GM23248 (cell line): ENCODE measurements at places on chromosomes 7 and 10. TPM values are rescaled to one million over a fixed set of nuclear protein-coding genes. Genes with fewer than 3 reads are reported as not detected.
A peak's percentile ranks its signal among the peaks of the same experiment; 100 is the strongest.

The ZNF22 gene
- total RNA-seq = 14.0 and 15.5 TPM in 2 replicates

The KNDC1 gene
- total RNA-seq = 0.54 and 0.76 TPM in 2 replicates

DNA sequence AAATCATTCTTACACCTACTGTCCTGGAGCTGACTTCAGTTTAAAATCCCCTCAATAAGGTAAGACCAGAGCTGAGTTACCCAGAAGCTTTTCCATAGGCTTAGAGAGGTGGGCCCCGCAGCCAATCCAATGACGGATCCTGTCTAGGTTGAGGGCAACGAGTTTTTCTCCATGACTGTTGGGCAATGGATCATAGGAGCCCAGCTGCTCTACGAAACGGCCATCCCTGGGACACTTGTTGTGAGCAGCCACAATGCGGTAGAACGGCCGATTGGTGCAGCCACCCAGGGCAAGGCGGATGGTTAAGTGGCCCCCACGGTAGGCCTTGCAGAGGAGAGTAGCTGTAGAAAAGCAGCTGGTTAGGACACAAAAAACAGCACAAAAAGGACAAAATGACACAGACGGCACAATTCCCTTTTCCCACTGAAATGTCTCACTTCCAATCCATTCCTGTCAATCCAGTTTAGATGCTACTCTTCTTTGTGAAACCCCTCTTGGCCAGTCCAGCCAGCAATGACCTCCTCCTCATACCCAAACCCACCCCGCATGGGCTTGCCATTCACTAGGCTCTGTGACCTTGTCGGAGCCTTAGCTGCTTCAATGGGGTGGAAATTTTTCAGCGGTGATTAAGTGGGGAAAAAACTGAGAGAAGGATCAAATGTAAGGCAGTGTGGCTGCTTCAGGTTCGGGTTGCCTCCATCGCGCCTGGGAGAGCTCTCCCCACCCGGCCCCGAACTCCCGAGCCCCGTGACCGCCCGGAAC is 580 bp downstream of the MRPS16 start:
- H3K36me3 ChIP-seq = no peaks in the 10 kb centered on the region; the same call in 1 of the 2 replicates
- H3K4me1 ChIP-seq = peaks cover 18% of the 10 kb centered on the region; the same call in 1 of the 2 replicates
- H3K4me3 ChIP-seq = peak overlapping the region; percentile 96
- H3K27me3 ChIP-seq = no peaks in the 10 kb centered on the region
- H3K27ac ChIP-seq = peak overlapping the region; percentile 89
- DNase-seq = peak; percentile 95

DNA sequence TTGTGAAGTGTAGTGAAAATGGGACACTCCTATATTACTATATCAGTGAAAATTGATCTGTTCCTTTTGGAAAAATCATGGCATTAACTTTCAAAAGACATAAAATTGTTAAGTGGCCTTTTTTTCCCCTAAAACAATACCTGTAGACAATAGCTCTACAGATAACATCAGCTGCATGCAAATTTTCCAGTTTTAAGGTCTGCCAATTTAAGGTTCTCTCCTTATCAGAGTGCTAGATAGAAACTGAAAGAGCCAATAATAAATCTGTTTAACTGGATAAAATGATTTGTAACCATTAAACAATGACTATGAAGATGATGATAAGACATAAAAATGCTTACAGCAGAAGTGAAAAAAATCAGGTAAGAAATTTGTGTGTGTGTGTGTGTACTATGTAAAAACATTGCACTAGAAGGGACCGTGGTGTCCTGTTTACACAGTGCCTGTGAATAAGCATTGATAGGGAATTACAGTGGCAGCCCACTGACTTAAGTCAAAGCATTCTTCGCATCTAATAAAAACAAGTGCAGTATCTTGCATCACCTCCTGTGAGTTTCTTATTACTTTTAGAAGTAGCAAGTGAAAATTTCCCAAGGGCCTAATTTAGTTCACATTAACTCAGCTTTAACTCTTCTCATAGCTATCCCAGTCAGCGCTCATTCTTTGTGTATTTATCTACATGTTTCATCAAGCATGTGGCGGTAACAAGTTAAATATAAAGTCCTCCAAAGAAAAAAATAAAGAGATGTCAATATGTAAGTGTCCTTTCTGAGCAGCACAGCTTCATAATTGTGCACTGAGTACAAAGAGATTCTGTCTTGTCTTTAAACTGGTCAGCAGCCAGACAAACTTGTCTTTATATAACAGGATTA is 261.9 kb downstream of the ARL4A start:
- no peak overlapping the region for H3K27ac ChIP-seq
- DNase-seq = no peak
- H3K4me3 ChIP-seq = no peak overlapping the region
- no peaks in the 10 kb centered on the region for H3K27me3 ChIP-seq
- no peaks in the 10 kb centered on the region for H3K4me1 ChIP-seq

DNA sequence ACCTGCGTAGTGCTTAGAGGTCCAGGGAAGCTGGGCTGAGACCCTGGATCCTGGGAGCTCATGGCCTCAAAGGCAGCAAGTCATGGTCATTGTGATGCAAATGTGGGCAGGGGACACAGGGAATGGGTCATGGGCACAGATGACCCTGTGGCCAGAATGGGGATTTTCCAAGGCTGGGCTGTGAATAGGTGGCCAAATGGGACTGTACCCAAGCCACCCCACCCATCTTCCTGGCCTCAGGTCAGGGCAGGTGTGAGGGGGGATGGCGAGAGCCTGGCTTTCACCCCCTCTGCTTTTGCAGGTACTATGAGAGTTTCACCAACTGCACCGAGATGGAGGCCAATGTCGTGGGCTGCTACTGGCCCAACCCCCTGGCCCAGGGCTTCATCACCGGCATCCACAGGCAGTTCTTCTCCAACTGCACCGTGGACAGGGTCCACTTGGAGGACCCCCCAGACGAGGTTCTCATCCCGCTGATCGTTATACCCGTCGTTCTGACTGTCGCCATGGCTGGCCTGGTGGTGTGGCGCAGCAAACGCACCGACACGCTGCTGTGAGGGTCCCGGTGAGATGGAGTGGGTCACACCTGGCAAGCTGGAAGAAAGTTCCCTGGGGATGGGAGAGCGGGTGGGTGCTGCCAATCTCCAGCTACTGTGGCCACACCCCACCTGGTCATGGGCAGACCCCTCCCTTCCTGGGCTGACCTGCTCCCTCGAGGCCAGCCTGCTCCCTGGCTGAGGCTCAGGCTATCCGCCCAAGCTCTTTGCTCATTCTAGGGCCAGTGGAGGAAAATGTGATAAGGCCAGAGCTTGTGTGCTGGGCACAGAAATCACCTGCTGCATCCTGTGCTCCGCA is 25.5 kb downstream of the RAMP3 start:
- H3K36me3 ChIP-seq = no peaks in the 10 kb centered on the region
- no peak overlapping the region for H3K4me3 ChIP-seq
- H3K27me3 ChIP-seq = no peaks in the 10 kb centered on the region; the same call in 1 of the 2 replicates
- H3K27ac ChIP-seq = no peak overlapping the region
- DNase-seq = no peak

- peak; percentile 66 for DNase-seq
- H3K4me1 ChIP-seq = peaks cover 41% of the 10 kb centered on the region
- H3K36me3 ChIP-seq = no peaks in the 10 kb centered on the region
- no peaks in the 10 kb centered on the region for H3K27me3 ChIP-seq
- H3K27ac ChIP-seq = peak overlapping the region; percentile 69
These were observed 9.6 kb downstream of the ETV1 start for GRCh38 chr7:13979671-13980435.

- H3K36me3 ChIP-seq = no peaks in the 10 kb centered on the region
- no peaks in the 10 kb centered on the region for H3K27me3 ChIP-seq
- no peak for DNase-seq
- H3K4me1 ChIP-seq = no peaks in the 10 kb centered on the region
- H3K27ac ChIP-seq = no peak overlapping the region
These were observed 13.2 kb downstream of the TLL2 start for GRCh38 chr10:96500519-96500918.

DNA sequence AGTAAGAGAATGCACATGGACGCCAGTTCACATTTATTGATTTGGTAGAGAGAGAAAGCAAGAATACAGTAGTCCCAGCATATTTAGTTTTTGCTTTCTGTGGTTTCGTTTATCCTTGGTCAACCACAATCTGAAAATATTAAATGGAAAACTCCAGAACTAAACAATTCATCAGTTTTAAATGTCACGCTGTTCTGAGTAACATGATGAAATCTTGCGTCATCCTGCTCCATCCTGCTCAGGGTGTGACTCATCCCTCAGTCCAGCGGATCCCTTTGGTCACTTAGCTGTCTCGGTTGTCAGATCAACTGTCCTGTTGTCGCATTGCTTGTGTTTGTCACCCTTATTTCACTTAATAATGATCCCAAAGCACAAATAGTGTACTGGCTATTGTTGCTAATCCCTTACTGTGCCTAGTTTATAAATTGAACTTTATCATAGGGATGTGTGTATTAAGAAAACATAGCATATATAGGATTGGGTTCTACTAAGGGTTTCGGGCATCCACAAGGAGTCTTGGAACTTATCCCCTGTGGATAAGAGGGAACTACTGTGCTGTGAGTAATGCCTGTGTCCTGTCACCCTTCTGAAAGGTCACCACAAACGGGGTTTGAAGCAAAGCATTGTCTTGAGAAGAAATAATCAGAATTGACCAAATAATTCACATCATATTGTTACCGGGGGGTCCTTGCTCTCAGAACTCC is 73.6 kb downstream of the OTUD1 start:
- 0 out of 2 replicates have a peak, but pooled peaks cover 6% of the 10 kb centered on the region for H3K4me1 ChIP-seq
- no peak overlapping the region for H3K27ac ChIP-seq
- H3K27me3 ChIP-seq = no peaks in the 10 kb centered on the region; the same call in 1 of the 2 replicates
- H3K36me3 ChIP-seq = no peaks in the 10 kb centered on the region

DNA sequence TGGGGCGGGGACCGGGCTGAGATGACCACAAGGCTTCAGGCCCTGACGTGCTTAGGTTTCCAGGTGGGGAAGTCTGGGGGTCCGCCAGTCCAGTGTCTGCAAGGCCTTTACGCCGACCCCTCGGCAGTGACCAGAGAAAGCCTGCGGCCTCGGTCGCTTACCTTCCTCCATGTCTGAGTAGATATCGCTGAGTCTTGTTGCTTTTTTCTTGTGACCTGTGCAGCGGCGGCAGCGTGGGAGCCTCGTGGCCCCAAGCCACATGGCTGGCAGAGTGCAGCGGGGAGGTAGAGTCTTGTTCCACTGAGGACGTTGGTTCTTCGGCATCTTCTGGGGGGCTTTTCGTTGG is 329 bp downstream of the NOLC1 start:
- peak; percentile 71 for DNase-seq
- H3K4me1 ChIP-seq = peaks cover 28% of the 10 kb centered on the region
- peak overlapping the region; percentile 94 for H3K27ac ChIP-seq

- peak overlapping the region; percentile 22; the same call in 1 of the 2 replicates for H3K27ac ChIP-seq
- peak; percentile 86 for DNase-seq
These were observed 39.5 kb upstream of the ANKRD1 start for GRCh38 chr10:90960355-90960814.

DNA sequence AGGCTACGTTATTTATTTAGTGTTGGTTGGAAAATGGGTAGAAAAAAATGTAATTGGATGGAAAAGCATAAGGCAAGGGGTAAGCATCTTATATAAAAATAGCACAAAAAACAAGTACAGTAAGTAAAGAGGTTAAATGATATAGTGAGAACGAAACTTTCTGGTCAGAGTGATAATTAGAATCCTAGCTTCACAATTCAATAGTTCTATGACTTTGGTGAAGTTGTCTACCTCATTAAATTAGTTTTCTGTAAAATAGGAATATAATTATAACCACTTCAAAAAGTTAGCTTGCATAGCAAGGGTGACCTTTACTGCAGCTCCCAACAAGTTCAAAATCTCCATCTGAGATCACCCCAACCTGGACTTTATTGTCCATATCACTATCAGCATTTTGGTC is 30.8 kb upstream of the TAS2R16 start:
- no peak for DNase-seq
- H3K27ac ChIP-seq = no peak overlapping the region
- no peaks in the 10 kb centered on the region for H3K27me3 ChIP-seq
- H3K36me3 ChIP-seq = no peaks in the 10 kb centered on the region
- H3K4me3 ChIP-seq = no peak overlapping the region

GRCh38 chr10:43980313-43980712 is 331.6 kb upstream of the ZNF32 start:
- H3K36me3 ChIP-seq = no peaks in the 10 kb centered on the region
- H3K4me3 ChIP-seq = no peak overlapping the region
- no peaks in the 10 kb centered on the region for H3K27me3 ChIP-seq
- H3K27ac ChIP-seq = no peak overlapping the region
- H3K4me1 ChIP-seq = no peaks in the 10 kb centered on the region
- no peak for DNase-seq

- peak overlapping the region; percentile 13; the same call in 1 of the 2 replicates for H3K27ac ChIP-seq
- peak; percentile 70 for DNase-seq
- peak overlapping the region; percentile 48 for H3K4me3 ChIP-seq
- peaks cover 11% of the 10 kb centered on the region for H3K4me1 ChIP-seq
- no peaks in the 10 kb centered on the region for H3K36me3 ChIP-seq
- H3K27me3 ChIP-seq = no peaks in the 10 kb centered on the region
These were observed 38.0 kb downstream of the USP6NL start for GRCh38 chr10:11573497-11573896.

- H3K4me1 ChIP-seq = peaks cover 36% of the 10 kb centered on the region
- DNase-seq = no peak
- no peak overlapping the region for H3K27ac ChIP-seq
- H3K36me3 ChIP-seq = peaks cover 19% of the 10 kb centered on the region; the same call in 1 of the 2 replicates
- no peaks in the 10 kb centered on the region for H3K27me3 ChIP-seq
- H3K4me3 ChIP-seq = no peak overlapping the region
These were observed 3.3 kb downstream of the LUC7L2 start for GRCh38 chr7:139362981-139363380.

DNA sequence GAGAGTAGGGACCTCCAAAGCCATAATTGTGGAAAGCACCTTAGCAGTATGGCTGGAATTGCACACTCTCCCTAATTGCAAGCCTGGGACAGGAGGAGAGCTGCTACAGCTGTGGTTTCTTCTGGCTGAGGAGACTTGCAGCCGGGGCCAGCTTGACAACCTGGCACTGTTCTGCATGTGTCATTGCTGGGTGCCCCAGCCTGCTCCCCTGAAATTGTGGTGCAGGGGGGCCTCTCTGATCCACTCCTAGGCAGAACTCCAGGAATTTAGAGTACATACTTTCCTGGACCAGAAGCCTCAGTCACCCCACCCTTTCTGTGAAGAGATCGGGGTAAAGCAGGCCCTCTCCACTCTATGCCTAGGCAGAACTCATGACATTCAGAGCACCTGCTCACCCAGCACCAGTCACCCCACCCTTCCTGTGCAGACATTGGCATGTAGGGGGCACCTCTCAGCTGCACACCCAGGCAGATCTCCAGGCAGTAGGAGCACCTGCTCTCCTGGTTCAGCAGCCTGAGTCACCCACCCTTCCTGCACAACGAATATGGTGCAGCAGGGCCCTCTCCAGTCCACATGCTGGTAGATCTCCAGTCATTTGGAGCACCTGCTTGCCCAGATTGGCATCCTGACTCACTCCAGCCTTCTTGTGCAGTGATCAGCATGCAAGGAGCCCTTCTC is 34.4 kb upstream of the DYNC1I1 start:
- H3K4me3 ChIP-seq = no peak overlapping the region
- H3K4me1 ChIP-seq = no peaks in the 10 kb centered on the region
- H3K27ac ChIP-seq = no peak overlapping the region

DNA sequence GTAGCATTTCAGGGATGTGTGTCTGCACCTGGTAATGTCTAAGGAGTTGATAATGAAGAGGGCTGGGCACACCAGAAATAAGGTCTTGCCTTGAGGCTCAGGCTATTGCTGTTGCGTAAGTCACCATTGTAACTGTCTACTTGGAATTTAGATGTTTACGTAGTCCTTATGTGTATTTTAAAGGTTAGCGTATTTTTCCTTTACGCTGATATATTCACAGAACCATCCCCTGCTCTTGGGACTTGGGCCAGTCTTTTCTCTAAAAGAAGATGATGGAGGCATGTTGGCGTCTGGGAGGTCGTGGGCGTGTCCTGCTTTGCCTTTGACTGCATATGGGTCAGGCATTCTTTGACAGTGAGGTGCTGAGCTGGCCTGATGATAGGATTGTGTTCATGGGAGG is 14.7 kb downstream of the WDR37 start:
- H3K4me3 ChIP-seq = no peak overlapping the region
- H3K4me1 ChIP-seq = peaks cover 7% of the 10 kb centered on the region; the same call in 1 of the 2 replicates
